Amniotic stem cell (primary cell): ENCODE measurements at places on chromosomes 12 and 14.
A peak's percentile ranks its signal among the peaks of the same experiment; 100 is the strongest.

DNA sequence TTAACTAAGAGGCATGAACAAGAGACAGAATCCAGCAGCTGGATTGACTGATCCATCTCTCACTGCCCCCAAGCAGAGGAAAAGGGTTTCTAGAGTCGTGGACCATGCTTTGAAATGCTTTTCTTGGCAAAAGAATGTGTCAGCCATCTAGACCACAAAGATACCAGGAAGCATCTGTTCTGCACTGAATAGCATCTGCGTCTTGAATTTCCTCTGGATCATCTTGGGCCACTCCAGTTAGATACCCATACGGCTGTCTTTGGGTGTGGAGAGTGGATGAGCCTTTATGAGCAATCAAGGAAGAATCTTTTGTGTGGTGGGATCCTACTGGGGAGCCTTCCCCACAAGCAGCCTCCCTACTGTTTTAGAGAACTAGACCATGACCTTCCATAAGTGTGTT, 16.0 kb upstream of the RFX4 start:
- DNase-seq = no peak

DNA sequence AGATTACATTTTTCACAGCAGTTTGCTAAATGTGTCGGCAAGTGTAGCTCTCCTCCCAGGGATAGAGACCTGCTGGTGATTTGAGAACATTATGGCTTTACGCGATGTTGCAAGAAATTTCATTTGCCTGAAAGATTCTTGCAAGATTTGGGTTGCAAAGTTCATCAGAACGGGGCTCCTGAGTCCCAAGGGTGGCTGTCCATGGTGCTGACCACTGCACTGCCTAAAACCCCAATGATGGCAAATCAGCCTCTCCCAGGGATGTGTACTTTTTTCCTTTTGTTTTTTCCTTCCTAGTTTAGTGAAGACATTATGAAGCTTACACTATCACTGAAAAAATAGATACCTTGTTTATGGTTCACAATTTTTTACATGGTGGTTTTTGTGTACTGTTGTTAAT, 85.4 kb downstream of the WSCD2 start:
- peak; percentile 3 for DNase-seq

GRCh38 chr12:132455565-132455964, 34.4 kb upstream of the FBRSL1 start:
- DNase-seq = no peak

DNA sequence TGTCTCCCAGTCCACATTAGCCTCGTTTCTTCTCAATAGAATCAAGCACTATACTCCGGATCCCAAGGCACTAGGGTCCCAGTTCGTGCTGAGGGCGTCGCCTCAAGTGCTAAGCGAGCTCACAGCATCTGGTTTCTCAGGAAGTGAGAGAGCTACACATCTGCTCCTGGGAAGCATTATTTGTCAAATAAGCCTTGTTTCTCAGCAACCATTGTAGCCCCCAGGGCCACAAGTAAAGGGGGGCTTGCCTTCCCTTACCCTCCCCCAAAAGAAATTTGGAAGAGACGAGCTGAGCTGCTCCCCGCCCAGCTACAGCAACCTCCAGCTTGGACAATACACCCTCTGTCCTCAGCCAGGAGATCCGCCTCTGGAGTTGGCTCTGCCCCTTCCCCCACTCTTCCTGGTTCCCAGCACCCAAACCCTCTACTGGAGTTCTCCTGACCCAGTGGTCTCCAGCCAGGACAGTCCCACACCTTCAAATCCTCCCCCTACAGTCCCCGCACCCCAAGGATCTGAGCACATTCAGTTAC, 5.7 kb upstream of the TNS2 start:
- DNase-seq = no peak

- no peak for DNase-seq
Measured at GRCh38 chr12:19916196-19916753, 452.1 kb upstream of the PDE3A start.

- no peak for DNase-seq
Measured at GRCh38 chr14:79293482-79294177, 917.7 kb downstream of the DIO2 start.

DNA sequence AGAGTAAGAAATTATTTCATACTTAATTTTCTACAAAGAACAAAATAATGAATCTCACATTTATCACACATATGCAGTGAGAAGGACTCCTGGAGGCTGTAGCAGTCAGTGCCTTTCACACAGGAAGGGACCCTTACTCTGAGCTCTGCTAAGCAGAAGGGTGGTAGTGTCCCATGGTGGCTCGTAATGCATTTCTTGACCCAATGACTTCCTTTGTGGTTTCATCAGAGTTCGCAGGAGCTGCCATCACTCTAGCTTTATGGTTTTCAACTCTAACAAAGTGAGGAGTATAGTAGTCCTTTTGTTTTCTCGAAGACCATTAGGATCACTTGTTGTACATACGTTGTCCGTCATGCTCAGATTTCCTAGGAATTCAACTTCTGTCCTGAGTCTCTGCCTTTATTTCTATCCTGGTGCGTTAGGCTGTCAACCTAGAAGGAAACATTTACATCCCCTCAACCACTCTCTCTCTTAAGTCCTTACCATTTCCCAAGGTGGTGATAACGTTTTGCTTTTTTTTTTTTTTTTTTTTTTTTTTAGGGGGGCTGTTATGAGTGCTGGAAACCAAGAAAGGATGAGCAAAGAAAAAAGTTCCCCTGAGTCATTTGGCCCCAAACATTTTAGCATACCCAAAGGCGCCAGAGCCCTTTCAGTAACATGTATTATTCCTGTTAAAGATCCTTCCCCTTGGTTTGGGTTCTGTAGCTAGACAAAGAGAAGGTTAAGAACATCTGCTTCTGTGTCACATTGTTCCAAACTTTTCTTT, 37.2 kb downstream of the GABARAPL1 start:
- DNase-seq = no peak

GRCh38 chr12:113115455-113116126, 20.0 kb downstream of the RASAL1 start:
- DNase-seq = no peak

- no peak for DNase-seq
Measured at GRCh38 chr14:50099335-50099734, 17.0 kb downstream of the VCPKMT start.

DNA sequence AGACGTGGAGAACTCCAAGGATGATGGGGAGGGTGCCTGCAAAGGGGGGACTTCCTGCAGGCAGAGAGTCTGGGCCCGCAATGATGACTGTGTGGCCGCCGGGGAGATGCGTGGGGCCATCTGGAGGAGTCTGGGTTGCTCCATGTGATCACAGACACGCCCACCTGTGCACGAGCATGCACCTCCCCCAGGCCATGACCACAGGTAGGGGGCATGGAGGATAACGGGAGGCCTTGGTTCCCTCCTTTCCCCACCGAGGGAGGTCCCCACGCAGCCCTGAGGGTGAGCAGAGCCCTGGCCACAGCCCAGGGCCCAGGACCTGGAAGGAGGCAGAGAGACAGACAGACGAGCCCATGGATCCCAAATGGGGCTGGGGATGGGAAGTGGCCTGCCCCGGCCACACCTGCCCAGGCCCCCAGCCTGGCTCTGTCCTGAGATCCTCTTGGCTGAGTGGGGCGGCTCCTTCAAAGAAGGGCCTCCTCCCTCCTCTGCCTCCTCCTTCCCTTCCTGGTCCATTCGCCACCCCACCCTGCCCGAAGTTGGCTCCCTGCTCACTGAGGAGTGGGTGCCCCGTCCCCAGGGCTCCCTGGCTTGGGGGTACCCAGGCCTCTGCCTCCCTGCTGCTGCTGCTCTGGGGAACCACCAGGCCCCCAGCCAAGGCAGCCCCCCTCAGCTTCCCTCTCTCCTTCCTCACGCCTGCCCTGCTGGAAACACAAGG, 138.2 kb downstream of the CALM1 start:
- DNase-seq = no peak

GRCh38 chr12:115687094-115687493, 590.4 kb downstream of the MED13L start:
- DNase-seq = no peak

DNA sequence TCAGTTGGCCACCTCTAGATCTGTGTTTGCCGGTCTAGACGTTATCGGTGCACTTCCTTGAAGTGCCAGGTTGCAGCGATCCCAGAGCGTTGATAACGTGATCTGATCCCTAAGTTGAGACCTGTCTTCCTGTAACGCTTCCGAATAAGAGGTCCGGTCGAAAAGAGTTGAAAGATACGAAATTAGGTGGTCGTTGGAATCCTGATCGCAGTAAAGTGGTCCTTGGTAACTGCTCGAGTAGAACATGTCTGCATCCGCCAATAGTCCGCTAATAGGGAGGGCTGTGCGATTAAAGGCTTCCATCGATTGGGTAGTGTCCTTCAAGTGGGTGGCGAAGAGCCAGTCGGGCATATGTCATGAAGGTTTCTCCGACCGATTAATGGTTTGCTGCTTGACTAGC, 2.7 kb downstream of the SRSF5 start:
- DNase-seq = no peak

- DNase-seq = no peak
Measured at GRCh38 chr12:56162468-56163290, 4.5 kb downstream of the MYL6 start.

- no peak for DNase-seq
Measured at GRCh38 chr12:76471579-76471978, 88.0 kb downstream of the OSBPL8 start.
